CD4-positive, CD25-positive, alpha-beta regulatory T cell (primary cell): ENCODE measurements at places on chromosomes 2 and 18.

GRCh38 chr2:65969161-65969560 lies 465.8 kb upstream of the MEIS1 start:
- DNase-seq: no peak

DNA sequence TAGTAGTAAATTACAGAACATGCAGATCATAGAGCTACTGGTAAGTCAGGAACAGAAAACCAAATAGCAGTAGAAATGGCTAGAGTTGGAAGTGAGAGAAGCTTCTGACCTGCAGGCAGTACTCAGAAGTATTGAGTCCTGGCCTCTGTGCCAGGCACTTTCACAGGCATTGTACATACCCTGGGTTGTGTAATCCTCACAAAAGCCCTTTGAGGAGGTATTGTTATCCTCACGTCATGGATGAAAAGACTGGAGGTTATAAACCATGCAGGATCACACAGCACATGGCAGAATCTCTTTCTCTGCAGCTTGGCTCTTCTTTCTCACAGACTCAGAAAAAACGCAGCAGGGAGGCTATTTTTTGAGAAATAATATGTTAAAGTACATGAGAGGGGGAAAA lies 789.3 kb upstream of the FAM98A start:
- DNase-seq: no peak

DNA sequence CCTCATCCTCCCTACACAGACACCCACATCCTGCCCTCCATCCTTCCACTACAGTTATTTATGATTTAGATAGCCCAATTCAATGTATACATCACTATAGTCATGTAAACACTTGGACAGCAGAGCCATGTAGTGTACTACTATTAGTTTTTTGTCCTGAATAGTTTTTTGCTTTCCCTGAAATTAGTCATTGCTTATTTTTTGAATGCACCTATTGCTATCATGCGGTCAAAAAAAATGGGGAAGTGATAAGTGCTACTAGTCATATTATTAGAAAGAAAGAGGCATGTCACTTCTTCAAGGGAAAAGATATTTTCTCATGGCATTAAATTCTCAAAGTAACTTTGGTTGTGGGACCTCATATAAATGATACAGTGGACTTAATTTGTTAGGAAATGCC lies 6.8 kb upstream of the GREB1 start:
- no peak for DNase-seq

- no peak for DNase-seq
Observed at GRCh38 chr2:189426886-189427285, 14.4 kb upstream of the WDR75 start.

DNA sequence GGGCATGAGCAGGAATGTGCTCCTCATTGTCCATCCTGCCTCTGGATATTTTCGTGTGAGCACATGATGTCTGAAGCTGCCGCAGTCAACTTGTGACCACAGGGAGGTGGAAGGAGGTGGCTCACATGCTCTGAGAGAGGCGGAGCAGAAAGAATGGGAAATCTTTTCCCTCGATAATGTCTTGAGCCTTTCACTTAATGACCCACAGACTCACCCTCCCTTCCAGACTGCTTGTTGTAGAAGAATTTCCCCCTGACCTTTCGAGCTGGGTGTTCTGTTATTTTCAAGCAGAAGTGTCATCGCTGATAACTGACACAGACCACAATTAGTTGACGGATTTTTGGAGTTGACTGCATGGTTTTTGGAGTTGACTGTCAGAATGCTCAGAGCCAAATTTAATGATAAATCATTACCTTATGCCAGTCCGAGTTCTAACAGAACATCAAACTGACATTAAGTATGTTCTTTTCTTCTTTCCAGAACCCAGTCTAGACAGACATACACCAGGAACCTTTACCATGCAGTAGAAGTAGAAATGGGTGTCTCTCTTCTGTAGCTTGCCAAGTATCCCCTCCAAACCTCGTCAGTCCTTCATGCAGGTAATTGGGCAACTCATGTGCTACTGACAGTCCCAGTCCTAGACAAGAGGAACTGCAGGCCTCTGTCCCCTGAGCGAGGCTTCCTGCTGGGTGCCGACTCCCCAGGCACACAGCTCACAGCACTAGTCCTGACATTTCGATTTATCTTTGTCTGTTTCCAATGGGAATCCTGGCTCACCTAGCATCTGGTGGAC lies 29.4 kb upstream of the RTTN start:
- no peak for DNase-seq

DNA sequence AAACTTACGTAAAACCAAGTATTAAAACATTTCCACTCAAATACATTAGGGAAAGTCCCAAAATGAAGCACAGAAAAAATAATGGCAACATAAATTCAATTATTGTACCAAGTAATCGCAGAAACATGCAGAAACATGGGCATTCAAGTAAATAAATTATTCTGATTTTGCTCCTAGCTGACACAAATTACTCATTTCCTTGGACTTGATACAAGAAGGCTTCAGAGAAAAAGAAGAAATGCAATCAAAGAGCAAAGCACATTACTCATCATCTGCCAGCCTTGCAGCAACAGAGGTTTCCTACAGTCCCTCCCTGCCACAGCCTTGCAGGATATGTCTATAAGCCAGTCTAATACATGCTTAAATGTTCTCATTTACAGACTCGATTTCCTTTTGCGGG lies 439.8 kb upstream of the LYPD1 start:
- DNase-seq: no peak

- DNase-seq: no peak
Observed at GRCh38 chr2:222410534-222410933, 13.8 kb upstream of the SGPP2 start.

DNA sequence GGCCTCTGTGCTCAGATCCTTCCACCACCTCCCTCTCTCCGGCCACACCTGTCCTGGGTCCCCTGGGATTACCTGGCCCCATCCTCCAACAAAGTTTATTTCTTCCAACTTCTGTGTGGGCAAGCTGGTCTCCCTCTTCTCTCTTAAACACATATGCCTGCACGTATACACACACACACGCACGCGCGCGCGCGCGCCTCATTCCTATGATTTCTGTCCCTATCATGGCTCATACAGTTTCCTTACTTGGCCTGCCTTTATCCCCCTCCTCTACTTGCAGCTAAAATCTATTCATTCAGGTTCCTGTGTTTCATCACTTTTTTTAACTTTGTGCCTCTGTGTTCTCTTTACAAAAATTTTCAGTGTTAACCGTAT lies 96.4 kb downstream of the LOXHD1 start:
- DNase-seq: no peak
